ENCODE measurements at places on chromosomes 7 and 10.

DNA sequence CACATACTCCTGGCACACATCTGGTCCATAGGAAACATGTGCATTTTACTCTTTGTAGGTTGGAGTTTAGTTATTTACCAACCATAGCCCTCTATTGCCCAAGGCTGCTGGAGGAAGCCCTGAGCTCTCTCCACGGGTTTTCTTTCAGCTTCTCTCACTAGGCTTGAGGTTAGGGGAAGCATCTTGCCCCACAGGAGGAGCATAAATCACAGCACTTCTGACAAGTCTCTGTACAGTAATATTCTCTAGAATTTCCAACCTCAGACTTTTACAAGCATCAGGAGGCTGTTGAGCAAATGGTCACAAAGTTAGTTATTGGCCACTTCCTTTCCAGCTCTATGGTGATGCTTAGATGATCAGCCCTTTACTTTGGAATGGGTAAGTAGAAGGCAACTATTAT, 122.9 kb upstream of the GLI3 start:
- no peak for DNase-seq

- DNase-seq: no peak
These were observed 2.1 kb downstream of the TRDMT1 start for GRCh38 chr10:17199351-17199804.

DNA sequence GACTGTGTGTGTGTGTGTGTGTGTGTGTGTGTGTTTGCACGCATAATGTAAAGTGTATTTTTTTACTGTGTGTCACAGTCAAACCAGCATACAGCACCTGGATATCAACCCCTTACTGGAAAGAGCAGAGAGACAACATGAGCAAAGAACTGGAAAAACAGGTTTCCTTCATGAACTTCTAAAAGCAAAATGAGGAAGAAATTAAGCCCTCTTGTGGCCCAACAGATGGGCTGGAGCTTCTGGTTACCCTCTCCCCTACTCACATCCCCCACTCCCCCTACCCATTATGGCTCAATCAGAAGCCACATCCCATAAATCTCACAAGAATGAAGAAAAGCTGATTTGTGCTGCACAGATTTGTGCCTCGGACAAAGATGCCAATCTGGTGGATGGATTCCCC, 36.2 kb downstream of the PDE1C start:
- no peak for DNase-seq

DNA sequence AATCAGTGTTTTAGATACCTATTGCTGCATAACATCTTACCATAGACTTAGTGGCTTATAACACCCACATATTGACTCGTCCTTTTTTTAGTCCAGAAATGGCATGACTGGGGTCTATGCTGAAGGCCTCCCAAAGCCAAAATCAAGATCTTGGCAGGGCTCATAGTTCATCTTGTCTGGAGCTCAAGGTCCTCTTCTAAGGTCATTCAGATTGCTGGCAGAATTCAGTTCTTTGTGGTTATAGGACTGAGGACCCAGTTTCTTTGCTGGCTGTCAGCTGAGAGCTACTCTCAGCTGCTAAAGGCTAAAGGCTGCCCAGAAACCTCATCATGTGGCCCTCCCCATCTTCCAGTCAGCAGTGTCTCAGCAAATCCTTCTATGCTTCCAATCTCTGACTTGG, 165.5 kb downstream of the FAM107B start:
- no peak for DNase-seq

GRCh38 chr7:106895246-106895864, 30.3 kb downstream of the PIK3CG start:
- no peak for DNase-seq

- DNase-seq: no peak
These were observed 4.6 kb upstream of the TSPAN15 start for GRCh38 chr10:69446650-69447151.

- no peak for DNase-seq
These were observed 99.1 kb downstream of the ARL4A start for GRCh38 chr7:12786494-12786893.

GRCh38 chr7:97011536-97012364, 6.4 kb downstream of the DLX6 start:
- no peak for DNase-seq

- no peak for DNase-seq
These were observed 119.3 kb upstream of the SHH start for GRCh38 chr7:155931396-155932085.

DNA sequence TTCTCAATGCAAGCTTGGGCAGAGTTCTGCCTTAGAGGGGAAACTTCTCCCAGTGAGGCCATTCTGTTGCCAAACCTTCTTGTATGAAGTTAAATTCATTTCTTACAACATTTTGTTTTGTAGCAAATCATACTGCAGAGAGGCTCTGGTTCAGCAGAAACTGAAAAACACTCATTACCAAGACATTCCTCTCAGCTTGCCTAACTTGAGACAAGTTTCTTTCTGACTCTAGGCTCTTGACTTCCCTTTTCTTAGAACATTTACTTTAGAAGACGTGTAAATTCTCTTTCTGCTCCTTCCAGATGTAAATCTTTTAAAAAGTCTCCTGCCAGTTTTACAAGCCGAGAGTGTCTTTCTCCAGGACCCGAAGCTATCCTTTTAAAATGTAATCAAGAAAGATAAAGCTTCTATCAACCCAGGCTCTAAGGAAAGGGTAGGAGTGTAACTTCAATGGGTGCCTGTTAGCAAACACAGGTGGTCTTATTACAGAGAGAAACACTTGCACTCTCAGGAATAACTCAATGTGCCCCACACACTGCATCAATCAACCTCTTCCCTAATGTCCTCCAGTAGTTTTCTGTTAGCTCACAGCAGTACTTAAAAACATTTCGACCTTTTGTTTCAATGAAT, 80.5 kb upstream of the TAS2R16 start:
- no peak for DNase-seq

DNA sequence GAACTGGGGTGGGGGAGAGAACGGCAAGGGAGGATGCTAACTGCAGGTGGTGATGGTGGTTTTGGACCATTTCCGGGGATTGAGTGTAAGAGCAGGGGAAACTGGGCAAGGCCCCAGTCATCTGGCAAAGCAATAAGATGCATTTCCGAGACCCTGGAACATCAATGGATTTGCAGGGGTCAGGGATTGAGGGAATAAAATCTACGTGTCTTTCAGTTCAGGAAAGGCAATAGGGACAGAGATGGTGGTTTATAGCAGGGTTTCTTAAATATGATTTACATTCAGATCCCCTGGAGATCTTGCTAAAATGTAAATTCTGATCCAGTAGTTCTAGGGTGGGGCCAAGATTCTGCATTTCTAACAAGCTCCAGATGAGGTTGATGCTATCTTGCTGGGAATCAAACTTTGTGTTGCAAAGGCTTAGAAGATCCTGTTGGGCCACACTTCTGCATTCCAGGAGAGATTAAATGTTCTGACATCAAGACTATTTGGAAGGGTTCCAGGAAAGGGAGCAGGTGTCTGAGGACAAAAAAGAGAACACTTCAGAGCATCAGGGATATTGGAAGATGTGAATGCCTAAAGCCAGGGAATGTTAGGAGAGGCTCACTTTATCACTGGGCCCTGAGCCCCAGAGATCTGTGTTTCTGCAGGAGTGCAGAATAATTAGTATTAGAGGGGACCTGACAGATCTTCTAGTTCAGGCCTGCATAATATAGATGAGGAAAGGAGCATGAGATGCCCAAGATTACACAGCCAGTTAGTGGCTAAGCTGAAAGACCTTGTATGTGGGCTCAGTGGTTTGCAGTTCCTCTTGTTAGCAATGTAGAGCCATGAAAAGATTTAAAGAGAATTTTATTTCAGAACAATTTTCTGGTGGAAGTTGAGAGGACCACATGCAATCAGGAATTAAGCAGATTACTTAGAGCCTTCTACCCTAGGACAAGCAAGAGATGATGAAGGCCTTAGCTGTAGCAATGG, 32.4 kb downstream of the BLNK start:
- no peak for DNase-seq

GRCh38 chr10:71868192-71868697, 17.2 kb upstream of the PSAP start:
- no peak for DNase-seq

DNA sequence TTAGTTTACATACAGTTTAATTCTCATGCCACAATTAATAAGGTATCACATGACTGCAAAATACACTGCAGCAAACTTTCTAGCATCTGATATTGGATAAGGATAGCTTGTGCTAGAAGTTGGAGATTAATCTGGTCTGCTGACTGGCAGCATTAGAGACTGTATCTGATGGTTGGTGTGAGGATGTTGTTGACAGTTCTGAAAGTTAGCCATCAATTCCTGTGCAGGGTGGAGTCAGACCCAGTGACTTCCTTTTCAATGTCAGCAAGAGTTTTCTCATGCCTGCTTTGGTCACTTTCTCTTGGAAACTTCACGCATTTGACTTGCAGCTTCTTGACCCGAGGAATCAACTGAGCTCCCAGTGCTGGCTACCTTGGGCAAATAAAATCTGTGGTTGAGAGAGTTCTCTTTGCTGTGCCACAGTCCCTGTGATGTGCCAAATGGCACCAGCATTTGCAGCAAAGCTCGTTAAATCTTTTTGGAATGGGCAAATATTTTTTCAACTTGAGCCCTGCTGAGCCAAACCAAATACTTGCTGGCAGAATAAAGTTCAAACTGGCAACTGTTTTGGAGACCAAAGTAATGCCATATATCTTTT, 233.0 kb downstream of the TRIL start:
- no peak for DNase-seq

DNA sequence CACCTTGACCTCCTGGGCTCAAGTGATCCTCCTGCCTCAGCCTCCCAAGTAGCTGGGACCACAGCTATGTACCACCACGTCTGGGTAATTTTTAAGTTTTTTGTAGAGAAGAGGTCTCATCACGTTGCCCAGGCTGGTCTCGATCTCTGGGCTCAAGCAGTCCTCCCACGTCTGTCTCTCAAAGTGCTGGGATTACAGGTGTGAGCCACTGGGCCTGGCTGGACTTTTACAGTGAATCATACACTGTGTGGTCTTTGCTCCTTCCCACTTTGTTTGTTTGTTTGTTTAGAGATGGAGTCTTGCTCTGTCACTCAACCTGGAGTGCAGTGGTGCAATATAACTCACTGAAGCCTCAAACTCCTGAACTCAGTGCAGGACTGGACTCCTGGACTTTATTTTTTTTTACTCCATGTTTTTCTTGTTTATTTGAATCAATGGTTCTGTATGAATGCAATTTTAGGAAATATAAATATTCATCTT, 12.5 kb downstream of the PPIA start:
- no peak for DNase-seq

GRCh38 chr7:114818501-114818900, 103.4 kb upstream of the MDFIC start:
- DNase-seq: no peak

- no peak for DNase-seq
These were observed 104.9 kb upstream of the LEP start for GRCh38 chr7:128136215-128136597.

GRCh38 chr7:114973147-114973546, 51.3 kb downstream of the MDFIC start:
- DNase-seq: no peak

Measured in stimulated activated CD4-positive, alpha-beta T cell treated with anti-CD3 and anti-CD28 coated beads, Interleukin-2, amount 100 ng/mL, for 4 hours (primary cell).